ENCODE measurements at places on chromosomes 13 and 19. TPM values are rescaled to one million over a fixed set of nuclear protein-coding genes. Genes with fewer than 3 reads are reported as not detected.

Gene GPR4
- polyA plus RNA-seq = 1.8 TPM

Gene RNF17
- not detected for polyA plus RNA-seq

Gene FCER2
- 14.7 TPM for polyA plus RNA-seq

Gene ZNF729
- not detected for polyA plus RNA-seq

Gene ALOX5AP
- 25.6 TPM for polyA plus RNA-seq

Gene CCDC122
- polyA plus RNA-seq = 7.2 TPM

DNA sequence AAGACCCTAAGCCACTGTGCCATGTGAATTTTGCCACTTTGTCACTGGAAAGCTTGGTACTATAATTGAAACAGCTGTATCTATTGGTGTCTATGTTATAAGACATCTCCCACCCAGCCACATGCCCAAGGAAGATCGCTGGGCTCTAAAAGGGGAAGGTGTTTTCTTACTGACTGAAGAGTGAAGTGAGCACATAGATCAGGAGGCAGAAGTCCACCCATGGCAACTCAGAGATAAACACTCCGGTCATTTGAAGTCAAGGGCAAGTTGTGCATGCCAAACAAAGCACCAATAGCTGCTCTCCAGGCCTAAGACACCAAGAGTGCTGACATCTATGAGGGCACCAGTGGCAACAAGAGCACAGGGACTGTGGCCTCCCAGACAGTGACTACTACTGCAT, 153.8 kb downstream of the KCTD12 start:
- H3K4me3 ChIP-seq = no peak overlapping the region
- no peaks in the 10 kb centered on the region for H3K4me1 ChIP-seq
- no peak overlapping the region for H3K27ac ChIP-seq
- no peaks in the 10 kb centered on the region for H3K27me3 ChIP-seq

DNA sequence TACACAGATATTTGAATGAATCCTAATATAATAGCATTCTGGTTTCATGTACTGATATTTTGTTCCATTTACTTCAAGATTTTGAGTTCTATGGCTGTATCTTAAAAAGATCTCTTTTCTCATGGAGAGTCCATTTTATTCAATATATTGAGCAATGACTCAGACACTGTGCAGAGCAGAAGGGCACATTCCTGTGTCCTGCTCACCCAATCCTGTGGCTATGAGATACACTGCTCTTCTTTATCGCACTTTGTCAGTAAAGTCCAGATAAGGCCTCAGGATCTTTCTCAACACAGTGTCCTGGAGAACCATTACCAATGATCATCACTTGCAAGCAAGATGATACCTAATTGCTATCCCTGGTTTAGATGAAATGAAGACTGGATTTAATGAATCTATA, 155.0 kb downstream of the CYSLTR2 start:
- no peaks in the 10 kb centered on the region for H3K36me3 ChIP-seq
- no peak for DNase-seq
- no peak overlapping the region for H3K4me3 ChIP-seq
- no peaks in the 10 kb centered on the region for H3K27me3 ChIP-seq

DNA sequence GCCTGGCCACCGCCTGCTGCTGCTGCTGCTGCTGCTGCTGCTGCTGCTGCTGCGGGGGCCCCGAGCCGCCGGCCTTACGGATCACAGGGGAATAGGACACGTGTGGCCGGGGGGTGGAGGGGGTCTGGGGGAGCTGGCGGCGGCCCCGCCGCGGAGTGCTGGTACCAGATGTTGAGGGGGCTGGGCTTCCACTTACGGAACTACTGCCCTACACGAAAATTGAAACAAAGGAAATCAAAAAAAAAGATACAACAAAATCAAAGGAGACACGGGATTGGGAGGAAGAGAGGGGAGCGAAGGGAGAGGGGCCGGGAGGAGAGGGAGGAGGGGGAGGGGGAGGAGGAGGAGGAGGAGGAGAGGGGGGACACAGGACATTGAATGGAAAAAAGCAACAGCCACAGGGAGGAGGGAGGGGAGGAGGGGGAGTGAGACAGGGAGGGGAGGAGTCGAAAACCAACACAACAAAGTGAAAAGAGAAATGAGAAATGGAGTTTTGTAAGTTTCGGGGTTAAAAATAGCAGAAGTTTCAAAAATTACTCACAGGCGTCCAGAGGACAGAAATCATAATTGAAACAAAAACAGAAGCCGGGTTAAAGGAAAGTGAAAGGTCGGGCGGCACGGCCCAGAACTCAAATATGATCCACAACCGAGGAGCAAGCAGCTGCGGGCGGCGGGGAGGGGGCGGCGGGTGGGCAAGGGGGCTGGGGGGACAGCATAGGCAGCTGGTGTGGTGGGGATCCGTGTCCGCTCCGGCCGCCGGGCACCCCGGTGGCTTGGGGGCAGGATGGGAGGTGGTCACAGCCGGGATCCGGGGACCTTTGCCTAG, 57.8 kb downstream of the IER2 start:
- H3K36me3 ChIP-seq = no peaks in the 10 kb centered on the region
- peak overlapping the region; percentile 52 for H3K4me3 ChIP-seq
- H3K4me1 ChIP-seq = no peaks in the 10 kb centered on the region
- H3K27ac ChIP-seq = peak overlapping the region; percentile 53
- peak; percentile 74 for DNase-seq

- H3K27ac ChIP-seq = no peak overlapping the region
- no peaks in the 10 kb centered on the region for H3K27me3 ChIP-seq
- no peak overlapping the region for H3K4me3 ChIP-seq
- no peaks in the 10 kb centered on the region for H3K36me3 ChIP-seq
Measured at GRCh38 chr13:25977216-25977615, 74.6 kb downstream of the SHISA2 start.

DNA sequence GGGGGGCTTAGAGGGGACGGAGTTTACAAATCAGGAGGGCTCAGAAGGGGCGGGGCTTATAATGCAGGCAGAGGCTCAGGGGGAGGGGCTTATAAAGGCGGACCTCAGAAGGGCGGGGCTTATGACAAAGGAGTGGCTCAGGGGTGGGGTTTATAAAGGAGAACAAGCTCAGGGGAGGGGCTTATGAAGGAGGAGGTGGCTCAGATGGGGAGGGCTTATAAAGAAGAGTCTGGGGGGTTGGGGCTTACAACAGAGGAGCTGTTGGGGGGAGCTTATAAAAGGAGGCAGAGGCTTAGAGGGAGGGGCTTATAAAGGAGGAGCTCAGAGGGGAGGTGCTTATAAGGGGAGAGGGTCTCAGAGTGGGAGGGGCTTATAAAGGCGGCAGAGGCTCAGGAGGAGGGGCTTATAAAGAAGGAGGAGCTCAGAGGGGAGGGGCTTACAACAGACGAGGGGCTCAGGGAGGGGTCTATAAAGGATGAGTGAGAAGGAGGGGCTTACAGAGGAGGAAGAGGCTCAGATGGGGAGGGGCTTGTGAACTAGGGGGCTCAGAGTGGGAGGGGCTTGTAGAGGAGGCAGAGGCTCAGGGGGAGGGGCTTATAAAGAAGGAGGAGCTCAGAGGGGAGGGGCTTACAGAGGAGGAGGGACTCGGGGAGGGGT, 1.0 kb downstream of the SMIM24 start:
- no peak overlapping the region for H3K27ac ChIP-seq
- peaks cover 20% of the 10 kb centered on the region for H3K27me3 ChIP-seq
- H3K4me3 ChIP-seq = no peak overlapping the region
- no peak for DNase-seq

DNA sequence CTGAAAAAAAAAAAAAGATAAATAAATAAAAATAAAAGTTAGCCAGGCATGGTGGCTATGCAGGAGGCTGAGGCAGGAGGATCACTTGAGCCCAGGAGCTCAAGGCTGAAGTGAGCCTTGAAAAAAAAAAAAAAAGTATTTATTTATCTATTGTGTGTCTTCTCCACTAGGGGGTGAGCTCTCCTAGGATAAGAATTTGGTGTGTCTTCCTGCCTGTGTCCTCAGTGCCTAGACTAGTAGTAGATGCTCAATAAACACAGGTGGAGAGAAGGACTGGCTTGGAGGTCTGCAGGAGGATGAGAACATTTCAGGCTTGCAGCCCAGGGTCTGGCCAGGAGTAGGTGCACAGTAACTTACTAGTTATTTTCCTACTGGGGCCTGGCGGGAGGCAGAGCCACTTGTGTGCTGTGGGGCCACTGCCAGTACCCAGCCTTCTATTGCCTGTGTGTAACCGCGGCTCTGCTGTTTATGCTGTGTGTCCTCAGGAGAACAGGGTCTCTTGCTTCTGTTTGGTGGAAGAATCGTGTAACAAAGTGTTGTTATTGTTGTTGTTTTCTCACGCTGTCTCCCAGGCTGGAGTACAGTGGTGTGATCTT, 5.4 kb downstream of the LMTK3 start:
- peaks cover 10% of the 10 kb centered on the region for H3K27me3 ChIP-seq
- peaks cover 11% of the 10 kb centered on the region for H3K4me1 ChIP-seq
- DNase-seq = no peak
- H3K4me3 ChIP-seq = no peak overlapping the region
- H3K27ac ChIP-seq = no peak overlapping the region

DNA sequence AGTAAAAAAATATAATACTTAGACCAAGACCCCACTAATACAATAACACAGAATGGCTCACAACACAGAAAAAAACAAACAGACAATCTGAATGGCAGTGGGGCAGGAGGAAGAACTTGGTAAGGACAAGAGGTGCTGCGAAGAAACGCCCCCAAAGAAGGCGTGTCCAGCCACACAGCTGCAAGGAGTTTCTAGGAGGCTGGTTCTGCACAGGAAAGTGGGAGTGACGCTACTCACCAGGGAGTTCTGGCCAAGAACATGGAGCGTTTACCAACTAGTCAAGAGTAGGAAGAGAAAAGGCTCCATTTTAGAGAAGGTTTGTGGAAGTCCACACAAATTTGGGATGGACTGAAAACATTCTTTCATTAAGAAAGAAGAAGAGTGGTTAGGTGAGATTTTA, 95.3 kb upstream of the SLC15A1 start:
- DNase-seq = no peak
- peaks cover 7% of the 10 kb centered on the region for H3K36me3 ChIP-seq
- H3K27ac ChIP-seq = no peak overlapping the region
- no peaks in the 10 kb centered on the region for H3K4me1 ChIP-seq
- no peak overlapping the region for H3K4me3 ChIP-seq

- no peak overlapping the region for H3K4me3 ChIP-seq
- H3K27ac ChIP-seq = no peak overlapping the region
- DNase-seq = no peak
- H3K4me1 ChIP-seq = no peaks in the 10 kb centered on the region
Measured at GRCh38 chr13:103556681-103557080, 490.5 kb upstream of the SLC10A2 start.

DNA sequence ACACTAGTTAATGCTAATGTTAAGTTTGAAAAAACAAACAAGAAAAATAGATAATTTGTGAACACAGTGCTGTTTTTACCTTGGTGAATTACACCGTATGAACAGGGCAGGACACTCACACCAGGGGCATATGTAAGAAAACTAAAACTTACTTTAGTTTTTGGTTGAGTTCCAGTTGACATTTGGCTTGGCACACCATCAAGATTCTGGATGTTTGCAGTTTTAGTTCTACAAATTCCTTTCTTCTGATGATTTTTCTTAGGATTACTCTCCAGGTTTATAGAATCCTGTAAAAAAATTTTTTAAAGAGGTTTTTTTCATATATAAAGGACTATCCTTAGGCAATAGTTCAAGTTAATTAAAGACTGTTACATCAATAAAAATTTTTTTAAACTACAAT, 238.5 kb upstream of the STARD13 start:
- no peaks in the 10 kb centered on the region for H3K27me3 ChIP-seq
- no peaks in the 10 kb centered on the region for H3K36me3 ChIP-seq
- no peak overlapping the region for H3K4me3 ChIP-seq
- no peak for DNase-seq
- peaks cover 30% of the 10 kb centered on the region for H3K4me1 ChIP-seq

- H3K27ac ChIP-seq = no peak overlapping the region
- peaks cover 12% of the 10 kb centered on the region for H3K27me3 ChIP-seq
- no peak for DNase-seq
- H3K4me3 ChIP-seq = no peak overlapping the region
- H3K36me3 ChIP-seq = no peaks in the 10 kb centered on the region
Measured at GRCh38 chr19:1402411-1403070, 1.2 kb upstream of the GAMT start.

GRCh38 chr13:100306434-100306999, 217.6 kb downstream of the PCCA start:
- no peaks in the 10 kb centered on the region for H3K36me3 ChIP-seq
- H3K4me1 ChIP-seq = no peaks in the 10 kb centered on the region
- no peak overlapping the region for H3K27ac ChIP-seq
- H3K27me3 ChIP-seq = no peaks in the 10 kb centered on the region
- H3K4me3 ChIP-seq = no peak overlapping the region
- no peak for DNase-seq

DNA sequence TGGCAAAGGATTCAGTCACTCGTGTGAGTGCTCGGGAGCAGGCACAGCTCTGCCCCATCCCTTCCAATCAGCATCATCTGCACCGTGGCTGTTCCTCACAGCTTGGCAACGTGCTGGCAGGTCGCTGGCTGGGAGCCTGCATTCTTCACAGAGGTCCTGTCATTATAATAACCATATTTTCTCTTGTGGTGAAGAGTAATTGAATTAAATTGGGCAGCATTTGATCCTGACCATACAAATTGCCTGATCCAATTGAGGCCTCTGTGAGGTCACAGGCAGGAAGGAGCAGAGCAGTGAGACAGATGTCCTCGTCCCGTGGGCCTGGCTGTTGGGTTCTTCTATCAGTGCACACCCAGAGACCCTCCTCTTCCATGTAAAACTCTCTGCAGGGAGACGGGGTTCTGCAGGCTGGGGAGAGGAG, 407.8 kb downstream of the COG6 start:
- no peak overlapping the region for H3K27ac ChIP-seq
- H3K36me3 ChIP-seq = no peaks in the 10 kb centered on the region
- H3K27me3 ChIP-seq = no peaks in the 10 kb centered on the region

- H3K36me3 ChIP-seq = no peaks in the 10 kb centered on the region
- H3K4me3 ChIP-seq = no peak overlapping the region
- H3K27ac ChIP-seq = no peak overlapping the region
- DNase-seq = no peak
Measured at GRCh38 chr19:56245121-56245740, 27.3 kb upstream of the EDDM13 start.

- no peak overlapping the region for H3K4me3 ChIP-seq
- DNase-seq = no peak
- no peaks in the 10 kb centered on the region for H3K27me3 ChIP-seq
- no peaks in the 10 kb centered on the region for H3K4me1 ChIP-seq
- no peak overlapping the region for H3K27ac ChIP-seq
- H3K36me3 ChIP-seq = no peaks in the 10 kb centered on the region
Measured at GRCh38 chr13:78198821-78199220, 280.2 kb upstream of the EDNRB start.

DNA sequence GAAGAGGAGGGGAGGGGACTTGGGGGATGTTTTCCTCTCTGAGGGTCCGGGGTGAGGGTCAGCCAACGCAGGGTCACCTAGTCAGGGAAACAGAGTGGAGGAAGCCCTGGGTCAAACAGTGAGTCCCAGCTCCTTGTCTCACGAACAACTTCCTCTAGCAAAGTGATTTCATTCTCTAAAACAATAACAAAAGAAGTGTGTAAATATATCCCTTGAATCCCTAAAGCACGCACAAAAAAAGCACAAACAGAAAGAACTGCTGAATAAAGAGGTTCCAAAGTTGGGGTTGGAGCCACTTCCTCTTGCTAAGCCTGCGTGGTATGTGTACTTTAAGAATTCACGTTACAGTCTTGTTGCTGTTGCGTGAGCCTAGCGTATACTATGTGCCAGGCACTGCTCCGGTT, 1.5 kb upstream of the C5AR2 start:
- H3K36me3 ChIP-seq = no peaks in the 10 kb centered on the region
- H3K27ac ChIP-seq = peak overlapping the region; percentile 49
- no peak for DNase-seq
